ENCODE measurements at places on chromosomes 6 and 20.

DNA sequence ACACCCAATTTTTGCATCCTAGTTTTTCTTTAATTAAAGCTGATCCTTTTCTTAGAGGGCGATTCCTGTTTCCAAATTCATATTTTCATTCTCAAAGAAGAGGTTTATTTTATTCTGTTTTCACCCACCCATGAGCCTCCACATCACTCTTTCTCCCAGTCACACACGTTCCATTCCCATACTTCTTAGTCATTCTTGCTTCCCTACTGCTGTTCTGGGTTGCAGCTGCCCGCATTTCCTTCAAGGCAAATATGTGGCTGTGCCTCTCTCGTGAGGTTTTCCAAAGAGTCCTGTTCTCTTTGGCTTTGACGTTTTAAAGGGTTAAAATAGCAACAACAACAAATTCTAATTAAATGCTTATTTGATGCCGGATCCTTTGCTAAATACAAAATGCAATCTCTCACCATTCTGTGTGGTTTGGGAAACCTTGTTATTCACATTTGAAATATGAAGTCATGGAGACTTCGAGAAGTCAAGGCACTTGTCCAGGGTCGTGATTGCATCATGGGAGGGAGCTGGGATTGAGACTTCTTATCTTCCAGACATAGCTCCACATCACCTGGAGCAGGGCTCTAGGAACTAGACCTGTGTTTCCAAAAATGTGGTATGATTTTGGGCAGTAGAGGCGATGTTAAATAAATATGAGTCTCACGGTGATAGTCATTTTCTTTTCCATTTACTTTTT is 126.6 kb downstream of the DOK5 start:
- DNase-seq, result no peak

- no peak for DNase-seq
Measured at GRCh38 chr6:166360243-166361076, 18.1 kb upstream of the SFT2D1 start.

DNA sequence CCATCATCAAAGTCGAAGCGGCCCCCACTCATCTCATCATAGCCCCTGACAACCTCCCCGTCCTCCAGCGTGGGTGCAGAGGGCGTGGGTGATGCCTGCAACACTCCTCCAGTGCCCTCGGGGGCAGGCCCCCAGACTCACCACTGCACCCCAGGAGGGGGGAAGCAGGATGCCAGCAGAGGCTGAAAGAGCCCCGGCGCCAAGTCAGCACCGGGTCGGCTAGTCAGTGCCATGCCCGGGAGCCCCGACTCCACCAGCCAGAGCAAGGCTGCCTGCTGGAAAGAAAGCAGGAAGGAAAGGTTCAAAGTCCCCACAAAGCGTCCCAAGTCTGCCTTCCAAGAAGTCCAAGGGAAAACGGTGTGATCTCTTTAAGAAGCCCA is 324 bp downstream of the JPH2 start:
- no peak for DNase-seq

DNA sequence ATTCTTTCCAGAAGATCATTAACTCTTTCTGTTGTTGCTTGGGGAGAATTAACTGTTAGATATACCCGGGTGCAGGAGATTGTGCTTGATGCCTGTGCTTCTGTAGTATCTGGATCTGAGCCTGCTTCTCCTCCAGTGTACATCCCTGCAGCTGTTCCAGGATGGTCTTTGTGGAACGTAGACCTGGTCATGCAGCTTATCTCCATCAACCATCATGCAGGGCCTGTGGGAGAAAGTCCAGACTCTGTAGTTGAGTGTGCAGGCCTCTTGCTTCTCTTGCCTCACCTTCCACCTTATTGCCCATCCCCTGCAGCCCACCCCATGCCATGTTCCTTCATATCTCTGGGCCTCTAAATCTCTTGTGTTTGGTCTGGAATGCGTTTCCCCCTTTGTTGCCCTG is 75.3 kb upstream of the VSTM2L start:
- DNase-seq, result no peak

DNA sequence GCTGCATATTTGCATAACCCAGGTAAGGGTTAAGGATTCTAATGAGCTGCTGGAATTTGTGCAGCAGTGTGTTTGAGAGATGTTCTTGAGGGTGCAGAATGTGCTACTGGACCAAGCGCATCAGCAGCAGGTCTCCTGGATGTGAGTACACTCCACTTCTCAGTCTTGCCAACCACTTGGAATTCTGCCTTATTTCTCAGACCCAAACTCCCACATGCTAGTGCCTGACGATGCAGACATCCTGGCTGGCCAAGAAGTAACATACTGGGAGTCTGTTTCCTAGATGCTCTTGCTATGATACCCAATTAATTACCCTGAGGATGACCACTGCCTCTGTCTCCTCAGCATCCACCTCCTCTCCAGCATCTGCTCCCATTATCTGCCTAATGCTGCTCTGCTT is 186.6 kb downstream of the MOXD1 start:
- no peak for DNase-seq

- DNase-seq, result no peak
Measured at GRCh38 chr6:100088009-100088408, 94.0 kb upstream of the MCHR2 start.

Measured in NCI-H2171 treated with DMSO at 0.1 percent for 48 hours (cell line).